Right ventricle myocardium inferior (tissue), 1 donor: ENCODE measurements at places on chromosomes 4 and X. TPM values are rescaled to one million over a fixed set of nuclear protein-coding genes. Genes with fewer than 3 reads are reported as not detected.

DNA sequence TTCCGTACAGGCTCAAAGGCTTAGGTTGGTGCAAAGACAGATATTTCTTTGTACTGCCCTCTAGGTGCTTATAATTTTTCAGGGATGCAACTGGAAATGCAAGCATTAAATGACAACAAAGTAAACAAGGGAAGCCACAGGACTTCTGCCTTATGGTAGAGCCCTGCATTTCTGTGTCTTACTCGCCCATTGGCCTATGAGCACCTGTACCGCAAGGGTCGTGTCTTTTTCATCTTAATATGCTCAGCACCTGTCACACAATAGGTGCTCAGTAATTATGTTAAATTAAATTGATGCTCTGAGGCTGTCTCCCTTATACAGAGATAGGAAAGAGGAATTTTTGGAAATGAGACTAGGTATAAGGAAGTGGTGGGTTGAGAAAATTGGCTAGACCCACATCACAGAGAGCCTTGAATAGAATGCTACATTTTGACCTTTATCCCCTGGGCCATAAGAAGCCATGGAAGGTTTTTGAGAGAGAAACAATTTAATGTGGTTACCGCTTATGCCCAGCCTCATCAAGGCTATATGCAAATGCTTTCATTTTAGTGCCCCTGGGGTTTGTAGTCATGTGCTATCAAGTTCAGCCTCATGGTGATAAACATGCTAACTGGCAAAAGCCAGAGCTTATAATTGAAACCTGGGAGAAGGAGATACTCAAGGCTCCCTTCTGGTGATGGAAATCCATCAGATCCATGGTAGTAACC is 16.3 kb downstream of the VSIG4 start:
- no peak for DNase-seq

GRCh38 chr4:54099748-54100574 is at the start of gene GSX2:
Gene GSX2 (plus strand): TSS chr4:54100163. CDS start chr4:54100345, 182 bp downstream.
- DNase-seq = no peak

DNA sequence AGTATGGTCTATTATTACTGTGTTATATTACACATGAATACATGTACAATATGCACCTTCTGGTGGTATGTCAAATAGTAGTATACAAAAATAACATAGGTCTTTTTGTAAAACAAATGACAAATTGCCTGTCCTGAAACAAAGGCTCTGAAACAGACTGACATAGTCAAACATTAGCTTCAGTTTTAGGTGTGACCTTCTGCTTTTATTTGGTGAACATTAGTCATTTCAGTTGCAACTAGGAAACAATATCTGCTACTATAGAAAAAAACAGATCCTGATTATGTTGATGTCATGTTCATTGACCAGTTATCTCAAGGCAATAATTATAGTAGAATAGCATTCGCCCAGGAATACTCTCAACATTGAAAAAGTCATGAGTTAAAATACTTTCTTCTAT is 123.0 kb downstream of the CHRNA9 start:
- DNase-seq = no peak

The NLRP2B gene
- not detected for total RNA-seq

DNA sequence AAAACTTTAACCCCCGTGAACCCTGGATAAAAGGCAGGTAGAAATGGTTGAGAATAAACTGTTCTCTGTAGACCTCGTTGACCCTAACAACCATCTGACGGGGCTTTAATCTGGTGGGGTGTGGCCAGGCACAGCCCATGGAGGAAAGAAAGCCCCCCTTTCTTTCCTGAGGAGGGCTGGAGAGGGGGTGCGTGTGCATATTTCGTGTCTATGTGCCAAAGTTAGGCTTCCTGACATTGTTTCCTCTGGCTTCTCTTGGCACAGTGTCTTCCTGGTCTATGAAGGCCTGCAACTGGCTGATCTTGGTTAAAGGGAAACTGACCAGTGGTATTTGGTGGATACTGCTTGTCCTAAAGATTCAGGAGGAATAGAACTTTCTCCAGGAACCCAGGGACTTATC is 97.1 kb downstream of the MGST2 start:
- DNase-seq = no peak

DNA sequence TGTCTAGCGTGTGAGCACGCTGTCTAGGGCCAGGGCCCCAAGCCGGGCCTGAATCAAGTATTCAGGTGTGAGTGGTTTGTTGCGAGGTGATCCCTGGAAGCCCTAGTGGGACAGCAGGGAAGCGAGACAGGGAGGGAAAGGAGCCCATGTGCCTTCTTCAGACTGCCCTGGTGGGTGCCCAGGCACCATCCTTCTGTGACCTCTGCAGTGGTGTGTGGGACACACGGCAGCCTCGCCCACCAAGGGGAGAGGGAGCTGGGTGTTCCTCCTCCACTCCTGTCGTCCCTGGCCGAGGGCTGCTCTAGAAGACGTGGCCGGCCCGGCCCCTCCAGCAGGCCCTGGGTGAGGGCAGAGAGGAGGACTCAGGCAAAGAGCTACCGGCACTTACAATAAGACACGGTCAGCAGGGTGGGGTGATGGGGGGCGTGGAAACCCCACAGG is 47.4 kb downstream of the HTRA3 start:
- no peak for DNase-seq

DNA sequence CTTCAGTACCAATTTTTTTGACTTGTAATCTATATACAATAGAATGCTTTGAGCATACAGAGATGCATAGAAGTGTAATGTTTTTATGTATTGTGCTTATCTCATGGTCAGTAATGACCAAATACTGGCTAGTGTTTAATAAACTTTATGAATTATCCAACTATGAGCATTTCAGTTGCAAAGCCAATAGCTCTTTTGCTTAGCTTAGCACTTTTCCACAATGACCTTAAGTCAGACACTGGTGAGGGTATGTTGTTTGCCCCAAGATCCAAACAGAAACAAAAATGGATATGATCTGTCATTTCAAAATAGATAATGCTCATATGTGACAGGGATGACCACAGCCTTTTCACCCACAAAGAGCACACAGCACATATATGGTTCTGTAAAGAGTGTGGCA is 393.0 kb downstream of the AFF2 start:
- no peak for DNase-seq

The MTMR8 gene
- 0.41 TPM for total RNA-seq

The GAGE1 gene
- not detected for total RNA-seq

The HPSE gene
- total RNA-seq = 1.8 TPM

GRCh38 chr4:56666279-56666678 is 14.8 kb downstream of the HOPX start:
- no peak for DNase-seq

- no peak for DNase-seq
Observed at GRCh38 chrX:9851890-9852289, 65.7 kb downstream of the SHROOM2 start.

DNA sequence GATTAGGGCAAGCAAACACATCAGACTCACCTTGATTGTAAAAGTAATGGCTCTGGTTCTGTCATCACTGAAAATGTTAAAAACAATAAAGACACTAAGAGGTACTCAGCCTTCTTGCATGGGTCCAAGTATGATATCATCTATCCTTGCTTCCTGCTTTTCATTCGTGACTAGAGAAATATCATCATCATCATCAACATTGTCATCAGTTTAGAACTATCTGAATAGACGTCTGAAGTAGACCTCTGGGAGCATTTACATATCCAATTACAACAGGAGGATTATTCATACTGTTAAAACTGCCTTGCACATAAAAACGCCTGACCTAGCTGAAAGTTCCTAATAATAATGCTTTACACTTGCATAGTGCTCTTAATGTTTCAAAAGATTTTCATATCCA is 9.8 kb upstream of the FRAS1 start:
- DNase-seq = no peak

The LIMCH1 gene
- total RNA-seq = 294 TPM

GRCh38 chr4:7466904-7467303 is 32.2 kb upstream of the PSAPL1 start:
- DNase-seq = peak; percentile 42

DNA sequence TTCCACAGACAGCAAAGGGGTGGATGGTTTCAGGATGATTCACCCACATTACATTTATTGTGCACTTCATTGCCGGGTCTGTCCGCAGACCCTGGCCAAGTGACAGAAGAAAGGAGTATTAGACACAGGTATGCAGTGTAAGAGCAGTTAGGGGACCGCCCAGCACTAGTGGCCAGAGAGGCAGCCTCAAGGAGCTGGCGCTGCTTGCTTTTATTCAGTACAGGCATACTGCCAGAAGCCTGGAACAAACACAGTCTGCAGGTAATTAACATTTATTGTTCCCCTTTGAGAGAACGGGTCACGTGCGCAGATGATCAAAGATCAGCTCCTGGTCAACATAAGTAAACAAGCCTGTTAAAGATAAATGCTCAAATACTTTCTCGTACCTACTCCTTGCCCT is 1639.0 kb upstream of the IGFBP7 start:
- no peak for DNase-seq

- peak; percentile 80 for DNase-seq
Observed at GRCh38 chr4:173509036-173510001, 20.7 kb downstream of the HAND2 start.

GRCh38 chr4:169611157-169611556 is 1.2 kb downstream of the NEK1 start:
- DNase-seq = no peak

GRCh38 chr4:173259310-173259709 is 74.8 kb downstream of the HMGB2 start:
- no peak for DNase-seq

GRCh38 chrX:137236837-137237236 is 203.0 kb upstream of the GPR101 start:
- no peak for DNase-seq

GRCh38 chr4:40306226-40306625 is 28.9 kb upstream of the CHRNA9 start:
- no peak for DNase-seq

The DRD5 gene
- not detected for total RNA-seq

The EDA gene
- 12.4 TPM for total RNA-seq

GRCh38 chr4:11299016-11299415 is 129.7 kb downstream of the HS3ST1 start:
- DNase-seq = no peak

The ARX gene
- not detected for total RNA-seq

- no peak for DNase-seq
Observed at GRCh38 chrX:40385682-40386081, 195.1 kb upstream of the ATP6AP2 start.

The SRPX gene
- total RNA-seq = 63.8 TPM

DNA sequence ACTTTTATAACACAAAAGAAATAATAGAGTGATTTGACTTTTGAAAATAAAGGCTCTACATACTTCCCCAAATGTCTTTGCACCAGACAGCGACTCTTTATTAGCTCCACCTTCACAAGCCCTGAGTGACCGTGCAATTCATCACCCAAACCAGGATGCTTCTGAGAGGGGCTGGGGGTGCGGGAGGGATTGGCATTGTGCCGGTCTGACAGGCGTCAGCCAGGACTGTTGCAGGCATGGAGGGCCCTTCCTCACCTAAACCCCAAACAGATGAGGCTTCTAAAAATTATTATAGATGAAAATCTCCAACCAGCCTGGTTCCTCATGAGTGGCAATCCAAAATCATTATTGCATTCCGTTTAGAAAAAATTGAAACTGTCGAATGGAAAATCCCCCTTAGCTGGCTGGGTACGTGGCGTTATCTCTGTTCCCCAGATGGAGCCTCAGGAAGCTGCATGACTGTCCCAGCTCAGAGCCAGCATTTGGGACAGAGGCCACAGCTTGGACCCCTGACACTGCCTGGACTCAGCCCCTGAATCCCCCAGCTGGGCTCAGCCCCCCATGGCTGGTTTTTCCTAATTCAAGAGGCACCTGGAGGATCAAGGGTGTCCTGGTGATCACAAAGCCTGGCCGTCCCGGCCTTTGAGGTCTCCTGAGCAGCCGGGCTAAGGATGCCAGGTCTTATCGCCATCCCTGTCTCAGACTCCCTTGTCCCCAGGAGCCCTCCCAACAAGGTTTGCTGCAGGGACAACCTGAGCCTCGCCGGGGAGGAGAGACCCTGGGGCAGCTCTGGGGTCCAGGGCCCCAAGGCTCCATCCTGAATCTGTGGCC is 60.4 kb downstream of the SORCS2 start:
- DNase-seq = no peak

GRCh38 chrX:45952030-45952429 is 593.2 kb downstream of the ZNF674 start:
- no peak for DNase-seq

- DNase-seq = no peak
Observed at GRCh38 chr4:158671665-158671914, at the start of gene C4orf46. Gene C4orf46 (minus strand): TSS chr4:158671887. CDS start chr4:158671801, 86 bp downstream.
